NCI-H1436 treated with DMSO at 0.1 percent for 48 hours (cell line): ENCODE measurements at places on chromosomes 7 and 10.

- no peak for DNase-seq
Measured at GRCh38 chr7:45185028-45185863, 27.7 kb downstream of the RAMP3 start.

GRCh38 chr10:14302035-14302434 lies 28.7 kb downstream of the FRMD4A start:
- DNase-seq, result no peak

GRCh38 chr10:57921140-57921539 lies 346.6 kb downstream of the IPMK start:
- DNase-seq, result no peak

- DNase-seq, result no peak
Measured at GRCh38 chr7:103031024-103031423, 43.6 kb downstream of the FBXL13 start.

GRCh38 chr10:124565565-124566221 lies 104.1 kb downstream of the LHPP start:
- DNase-seq, result peak; percentile 64

GRCh38 chr10:88417387-88418030 lies 165.6 kb downstream of the RNLS start:
- DNase-seq, result no peak

GRCh38 chr10:19689231-19689630 lies 127.0 kb upstream of the PLXDC2 start:
- no peak for DNase-seq

- DNase-seq, result no peak
Measured at GRCh38 chr10:88028654-88029053, 165.2 kb downstream of the PTEN start.
